ENCODE measurements at places on chromosomes 12 and 14. TPM values are rescaled to one million over a fixed set of nuclear protein-coding genes. Genes with fewer than 3 reads are reported as not detected.

DNA sequence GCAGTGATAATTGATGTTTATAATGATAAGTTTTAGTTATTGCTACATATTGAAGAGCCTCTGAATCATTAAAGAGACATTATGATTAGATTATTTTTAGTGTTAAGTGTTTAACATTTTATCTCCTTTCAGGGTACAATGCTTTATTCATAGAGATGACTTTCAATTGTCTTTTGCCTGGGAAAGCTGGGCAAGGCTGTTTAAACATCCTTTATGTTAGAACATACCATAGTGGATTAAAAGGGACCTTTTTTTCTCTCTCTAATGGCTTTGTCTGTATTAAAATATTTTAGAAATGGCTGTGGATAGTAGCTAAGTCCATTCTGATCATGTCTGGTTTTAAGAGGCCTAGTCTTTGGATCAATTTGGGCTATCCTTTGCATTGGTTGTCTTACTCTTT, 427.5 kb upstream of the MIS18BP1 start:
- no peak for DNase-seq

The HOXC12 gene
- total RNA-seq = not detected

- no peak for DNase-seq
Measured at GRCh38 chr12:18975933-18976332, 153.6 kb upstream of the PLEKHA5 start.

DNA sequence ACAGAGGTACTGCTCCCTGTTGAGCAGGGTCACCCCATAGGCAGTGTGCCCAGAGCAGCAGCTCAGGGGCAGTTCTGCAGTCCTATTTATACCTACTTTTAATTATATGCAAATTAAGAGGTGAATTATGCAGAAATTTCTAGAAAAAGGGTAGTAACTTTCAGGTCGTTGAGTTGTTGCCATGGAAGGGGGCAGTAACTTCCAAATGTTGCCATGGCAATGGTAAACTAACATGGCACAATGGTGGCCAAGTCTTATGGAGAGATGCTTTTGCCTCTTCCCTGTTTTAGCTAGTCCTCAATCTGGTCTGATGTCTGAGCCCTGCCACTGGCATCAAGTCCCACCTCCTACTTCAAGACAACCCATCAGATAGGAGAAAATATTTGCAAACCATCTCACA, 30.4 kb upstream of the P2RX7 start:
- DNase-seq = no peak

DNA sequence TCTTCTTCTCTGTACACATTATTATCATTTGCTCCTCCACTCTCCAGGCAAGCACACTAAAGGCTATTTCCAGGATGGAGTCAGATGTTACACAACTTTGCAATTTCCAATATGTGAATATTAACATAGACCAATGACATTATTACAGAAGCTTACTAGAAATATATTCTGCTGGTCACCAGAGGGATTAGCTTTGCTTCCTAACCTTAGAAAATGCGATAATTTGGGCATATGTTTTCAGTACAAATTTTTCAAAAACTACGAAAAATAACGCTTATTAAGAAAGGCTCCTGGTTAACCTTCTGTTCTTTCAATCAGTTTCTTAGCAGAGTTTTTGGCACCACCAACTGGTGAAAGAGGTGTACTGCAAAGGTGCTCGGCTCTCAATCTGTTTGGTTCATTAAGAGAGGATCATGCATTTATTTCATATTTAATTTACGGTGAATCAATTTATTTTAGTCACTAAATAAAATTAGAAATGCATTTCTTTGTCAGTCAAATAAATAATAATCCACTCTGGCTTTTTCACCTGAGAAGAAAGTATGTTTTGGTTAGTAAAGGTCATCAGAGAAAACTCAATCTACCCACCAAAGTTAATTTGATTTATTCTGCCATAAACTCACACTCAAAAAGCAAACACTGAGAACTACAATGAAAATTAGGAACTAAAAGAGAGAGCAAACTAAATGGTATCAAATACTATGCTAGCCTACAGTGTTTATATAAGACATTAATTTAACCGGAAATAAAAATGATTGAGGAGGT, 39.2 kb downstream of the EFCAB11 start:
- DNase-seq = peak; percentile 71

- DNase-seq = peak; percentile 78
Measured at GRCh38 chr14:55535516-55536203, 44.3 kb upstream of the KTN1 start.

DNA sequence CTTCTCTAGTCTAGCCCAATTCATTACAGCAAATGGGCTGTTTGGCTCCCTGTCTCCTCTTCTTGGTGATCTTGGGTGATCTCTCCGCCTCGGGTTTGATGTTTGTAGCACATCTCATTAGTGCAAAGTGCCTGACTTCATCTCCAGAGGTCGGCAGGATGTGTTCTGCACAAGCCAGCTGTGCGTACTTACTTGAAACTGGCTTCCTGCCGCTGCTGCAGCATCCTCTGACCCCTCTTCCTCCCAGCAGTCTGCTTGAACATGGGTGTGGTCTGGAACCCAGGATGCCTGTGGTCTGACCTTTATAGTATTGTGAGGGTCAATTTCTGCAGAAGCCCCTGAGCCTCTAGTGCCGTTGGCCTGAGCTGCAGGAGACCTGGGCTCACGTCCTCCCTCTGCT, 99.2 kb downstream of the BEGAIN start:
- no peak for DNase-seq

The KRR1 gene
- total RNA-seq = 87.5 TPM

- peak; percentile 7 for DNase-seq
Measured at GRCh38 chr14:29227631-29228030, 461.0 kb downstream of the FOXG1 start.

- no peak for DNase-seq
Measured at GRCh38 chr12:98738539-98738938, 93.4 kb downstream of the APAF1 start.

Measured in renal cortical epithelial cell (primary cell).